ENCODE measurements at places on chromosomes 11 and 22.

DNA sequence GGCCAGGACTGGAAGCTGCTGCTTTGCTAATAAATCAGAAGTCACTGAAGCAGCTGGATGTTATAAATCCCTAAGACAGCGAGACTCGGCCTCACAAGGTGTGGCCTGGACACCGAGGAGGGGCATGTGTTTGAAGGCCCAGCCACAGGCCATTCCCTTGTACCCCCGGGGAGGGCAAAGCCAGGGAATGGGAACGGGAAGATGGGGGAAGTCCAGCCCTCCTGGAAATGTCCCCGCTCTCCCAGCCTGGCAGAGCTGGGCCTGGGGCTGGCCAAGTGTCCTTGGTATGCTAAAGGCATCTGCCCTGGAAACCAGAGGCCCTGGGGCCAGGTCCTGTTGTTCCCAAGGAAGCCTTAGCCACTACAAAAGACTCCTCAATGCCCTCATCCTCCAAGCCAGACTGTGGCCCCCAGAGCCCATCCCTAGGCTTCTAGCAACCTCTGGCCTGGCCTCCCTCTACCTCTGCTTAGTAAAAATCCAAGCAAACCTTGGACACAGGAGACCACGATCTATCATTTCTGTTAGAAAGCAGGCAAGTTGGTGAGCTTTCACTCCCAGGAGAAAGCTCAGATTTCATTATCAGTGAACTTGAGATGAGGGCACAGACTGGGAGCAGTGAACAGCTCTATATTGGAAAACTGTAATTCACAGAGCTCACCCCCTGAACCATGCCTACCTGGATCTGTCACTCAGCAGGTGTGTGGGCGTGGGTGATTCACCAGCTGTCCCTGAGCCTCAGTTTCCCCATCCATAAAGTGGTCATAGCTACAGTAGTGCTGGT is 11.0 kb downstream of the CHST1 start:
- no peak for DNase-seq

DNA sequence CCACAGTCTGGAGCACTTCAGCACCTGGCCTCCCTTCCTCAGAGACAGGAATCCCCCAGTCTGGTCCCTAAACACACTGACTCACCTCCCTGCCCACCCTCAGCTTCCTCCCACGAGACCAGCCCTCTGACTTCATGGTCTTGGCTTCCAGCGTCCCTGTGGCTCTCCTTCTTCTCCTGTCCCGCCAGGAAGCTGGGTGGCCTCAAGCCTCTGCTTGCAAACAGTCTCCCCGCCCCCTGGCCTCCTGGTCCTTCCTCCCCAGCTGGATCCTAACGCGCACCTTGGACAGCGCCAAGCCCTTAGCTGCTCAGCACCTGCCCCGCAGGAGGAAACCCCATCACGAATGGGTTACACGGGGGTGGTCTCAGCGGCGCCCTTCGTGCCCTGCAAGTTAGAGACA is 4.5 kb downstream of the NCF4 start:
- no peak for DNase-seq

GRCh38 chr11:117625237-117625636 is 171.8 kb downstream of the DSCAML1 start:
- no peak for DNase-seq

- DNase-seq: no peak
These were observed 329.5 kb downstream of the MIAT start for GRCh38 chr22:26986884-26987283.

DNA sequence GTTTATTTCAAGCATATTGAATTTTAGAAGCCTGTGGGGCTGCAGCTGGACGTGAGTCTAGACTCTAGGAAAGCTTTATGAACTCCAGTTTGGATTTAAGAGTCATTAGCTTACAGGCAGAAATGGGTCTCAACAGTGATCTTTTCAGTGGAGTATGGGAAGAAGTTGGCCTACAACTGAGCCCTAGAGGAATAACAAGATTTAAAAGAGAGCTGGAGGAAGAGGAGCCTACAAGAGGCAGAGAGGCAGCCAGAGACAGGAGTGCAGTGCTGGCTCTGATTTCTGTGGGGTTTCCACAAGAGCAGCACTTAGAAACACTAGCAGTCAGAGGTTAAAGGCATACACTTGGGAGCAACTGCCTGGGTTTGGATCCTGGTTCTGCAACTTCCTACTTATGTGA is 17.9 kb downstream of the APOL5 start:
- no peak for DNase-seq

DNA sequence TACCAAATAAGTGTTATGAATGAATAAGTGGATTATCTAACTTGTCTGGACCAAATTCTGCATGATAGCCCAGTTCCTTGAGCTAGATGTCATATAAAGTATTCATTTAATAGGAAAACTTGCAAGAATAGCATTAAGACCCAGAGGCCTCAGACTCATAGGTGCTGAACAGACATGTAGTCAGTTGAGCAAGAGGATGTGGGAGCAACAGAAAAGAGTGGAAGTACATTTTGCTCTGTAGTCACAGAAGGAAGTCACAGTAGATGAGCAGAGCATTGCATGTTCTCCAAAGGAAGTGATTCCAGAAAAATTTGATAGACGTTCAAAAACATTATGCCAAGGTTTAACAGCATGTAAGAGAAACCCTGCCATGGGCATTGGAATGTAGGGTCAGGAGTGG is 9.5 kb downstream of the HOATZ start:
- DNase-seq: no peak

DNA sequence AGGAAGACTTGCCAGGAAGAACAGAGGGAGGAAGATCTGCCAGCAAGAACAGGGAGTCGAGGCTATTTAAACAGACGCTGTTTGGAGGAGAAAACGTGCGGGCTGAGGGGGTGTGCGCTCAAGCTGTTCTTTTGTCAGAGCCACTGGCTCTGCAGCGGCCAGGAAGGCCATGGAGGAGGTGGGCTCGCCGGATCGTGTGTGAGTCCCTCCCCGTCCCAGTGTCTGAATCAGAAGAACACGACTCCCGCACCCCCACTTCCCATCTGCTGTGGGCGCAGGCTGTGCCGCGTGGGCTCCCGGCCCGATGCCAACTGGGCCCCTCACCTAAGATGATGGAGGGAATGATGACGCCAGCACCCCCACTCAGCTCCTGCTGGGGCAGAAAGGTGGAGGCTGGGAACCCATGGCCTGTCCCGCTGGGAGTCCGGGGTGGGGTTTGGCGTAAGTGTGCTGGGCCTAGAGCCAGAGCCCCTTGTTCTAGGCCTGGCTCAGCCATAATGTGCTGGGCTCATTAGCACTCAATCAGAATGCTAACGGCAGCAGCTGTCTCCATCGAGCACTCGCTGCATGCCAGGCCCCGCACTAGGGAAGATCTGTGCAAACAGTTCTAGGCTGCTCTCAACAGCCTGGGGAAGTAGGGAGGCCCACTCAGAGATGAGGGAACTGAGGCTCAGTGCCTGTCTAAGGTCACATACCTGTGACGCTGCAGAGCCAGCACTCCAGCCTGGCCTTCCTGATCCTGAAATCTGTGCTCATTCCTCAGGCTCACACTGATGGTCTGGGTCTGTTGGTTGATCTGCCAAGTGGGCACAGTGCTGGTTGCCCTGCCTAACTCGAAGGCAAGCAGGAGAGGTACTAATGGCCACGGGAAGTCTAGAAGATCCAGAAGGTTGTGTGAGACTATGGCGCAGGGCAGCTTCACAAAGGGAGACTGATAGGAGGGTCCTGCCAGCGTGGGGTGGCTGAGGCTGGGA is 11.5 kb downstream of the NPTXR start:
- no peak for DNase-seq

DNA sequence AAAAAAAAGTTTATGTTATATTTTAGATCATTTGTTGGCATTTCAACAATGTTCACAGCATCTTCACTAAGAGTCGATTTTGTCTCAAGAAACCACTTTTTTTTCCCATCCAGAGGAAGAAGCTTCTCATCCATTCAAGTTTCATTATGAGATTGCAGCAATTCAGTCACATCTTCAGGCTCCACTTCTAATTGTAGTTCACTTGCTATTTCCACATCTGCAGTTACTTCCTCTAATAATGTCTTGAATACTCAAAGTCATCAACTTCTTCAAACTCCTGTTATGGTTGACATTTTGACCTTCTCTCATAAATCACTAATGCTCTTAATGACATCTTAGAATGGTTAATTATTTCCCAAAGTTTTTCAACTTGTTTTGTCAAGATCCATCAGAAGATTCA is 61.3 kb upstream of the CHORDC1 start:
- DNase-seq: no peak

GRCh38 chr11:34086554-34087283 is 18.7 kb upstream of the NAT10 start:
- no peak for DNase-seq

DNA sequence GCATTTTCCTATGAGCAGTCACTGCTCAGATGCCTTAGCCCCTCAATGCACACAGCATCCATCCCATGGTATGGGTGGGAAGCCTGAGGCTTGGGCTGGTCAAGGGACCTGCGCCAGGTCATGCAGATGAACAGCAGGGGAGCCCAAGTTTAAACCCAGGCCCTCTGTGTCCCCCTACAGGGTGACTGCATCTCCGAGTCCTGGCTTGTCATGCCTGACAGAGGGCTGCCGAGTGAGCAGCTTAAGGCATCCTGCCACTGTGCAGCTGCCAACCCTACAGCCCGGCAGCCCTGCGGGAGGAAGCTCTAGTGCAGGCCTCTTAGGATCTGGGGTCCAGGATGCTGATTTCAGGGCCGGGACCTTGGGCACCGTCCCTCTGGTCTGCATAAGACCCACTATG is 10.0 kb downstream of the IL2RB start:
- DNase-seq: no peak

DNA sequence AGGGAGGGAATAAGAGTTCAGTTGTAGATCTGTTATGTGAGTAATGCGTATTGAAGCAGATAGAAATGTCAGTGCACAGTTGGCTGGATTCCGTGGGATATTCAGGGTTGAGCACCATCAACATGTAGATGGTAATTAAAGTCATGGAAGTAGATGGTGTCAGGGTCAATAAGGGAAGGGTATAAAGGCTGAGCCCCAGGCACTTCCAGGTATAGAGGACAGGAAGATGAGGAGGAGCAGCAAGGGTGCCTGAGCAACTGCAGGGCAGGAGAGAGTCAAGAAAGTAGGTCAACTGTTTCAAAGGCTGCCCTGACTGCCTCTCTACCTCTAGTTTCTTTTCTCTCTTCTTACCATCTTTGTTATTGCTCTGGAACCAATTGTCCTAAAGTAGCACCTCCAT is 85.9 kb downstream of the MICAL2 start:
- DNase-seq: no peak

DNA sequence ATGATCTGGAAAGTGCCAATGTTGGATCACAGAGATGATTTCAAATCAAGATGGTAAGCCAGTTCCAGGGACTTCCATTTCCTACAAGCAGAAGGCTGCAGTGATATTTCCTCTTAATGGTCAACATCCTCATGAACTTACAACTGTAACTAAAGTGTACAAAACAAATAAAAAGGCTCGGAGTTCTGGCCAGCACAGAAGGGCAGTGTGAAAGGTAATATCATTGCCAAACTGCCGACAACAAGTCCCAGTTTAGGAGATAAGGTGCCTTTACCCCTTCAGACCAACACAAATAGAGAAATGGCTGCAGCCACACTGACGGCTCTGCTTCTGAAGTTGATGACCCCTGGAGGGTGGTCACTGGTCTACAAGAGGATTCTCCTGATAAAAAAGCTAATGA is 91.1 kb downstream of the ETS1 start:
- no peak for DNase-seq

GRCh38 chr11:117986981-117987574 is 884 bp downstream of the IL10RA start:
- no peak for DNase-seq

Data from brain microvascular endothelial cell (primary cell).